KBM-7 (cell line): ENCODE measurements at places on chromosomes 7 and 10.

- DNase-seq, result no peak
These were observed 96.4 kb downstream of the FGFR2 start for GRCh38 chr10:121501796-121502195.

DNA sequence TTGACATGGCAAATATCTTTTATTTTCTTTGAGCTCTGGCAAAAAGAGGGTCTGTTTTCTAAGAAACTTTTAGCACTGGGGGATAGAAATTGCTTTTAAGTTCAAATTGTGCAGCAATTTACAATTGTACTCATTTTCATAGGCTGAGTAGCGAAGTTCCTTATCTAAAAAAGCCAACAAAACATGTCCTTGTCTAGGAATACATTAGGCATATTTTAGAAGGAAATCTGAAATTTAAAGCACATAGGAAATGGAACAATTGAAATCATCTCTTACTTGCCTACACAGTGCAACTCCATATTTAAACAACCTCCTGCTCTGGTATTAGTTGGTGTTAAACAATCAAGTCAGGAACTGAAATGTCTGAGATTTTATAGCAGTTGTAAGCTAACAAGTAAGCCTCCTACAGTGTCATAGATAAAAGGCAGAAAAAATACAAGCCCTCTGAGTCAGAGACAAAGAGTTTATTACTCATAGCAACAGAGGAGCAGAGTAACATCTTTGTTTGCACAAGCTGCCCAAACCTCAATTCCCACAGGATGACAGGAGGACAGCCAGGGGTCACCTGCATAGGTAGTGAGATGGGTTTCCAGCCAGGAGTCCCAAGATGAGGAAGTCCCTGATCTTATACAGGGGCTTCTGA is 280.2 kb upstream of the HGF start:
- DNase-seq, result no peak

- no peak for DNase-seq
These were observed 39.6 kb downstream of the YKT6 start for GRCh38 chr7:44240376-44240775.

GRCh38 chr7:27631391-27631790 is 31.3 kb downstream of the HIBADH start:
- DNase-seq, result no peak
